Thymus (tissue), 14 donors: ENCODE measurements at places on chromosomes 6 and 20. TPM values are rescaled to one million over a fixed set of nuclear protein-coding genes. Genes with fewer than 3 reads are reported as not detected.

GRCh38 chr20:54494303-54495006 lies 19.1 kb downstream of the DOK5 start:
- no peaks in the 10 kb centered on the region for H3K36me3 ChIP-seq
- no peak for DNase-seq
- H3K4me1 ChIP-seq: no peaks in the 10 kb centered on the region
- no peaks in the 10 kb centered on the region for H3K27me3 ChIP-seq
- H3K27ac ChIP-seq: no peak overlapping the region

DNA sequence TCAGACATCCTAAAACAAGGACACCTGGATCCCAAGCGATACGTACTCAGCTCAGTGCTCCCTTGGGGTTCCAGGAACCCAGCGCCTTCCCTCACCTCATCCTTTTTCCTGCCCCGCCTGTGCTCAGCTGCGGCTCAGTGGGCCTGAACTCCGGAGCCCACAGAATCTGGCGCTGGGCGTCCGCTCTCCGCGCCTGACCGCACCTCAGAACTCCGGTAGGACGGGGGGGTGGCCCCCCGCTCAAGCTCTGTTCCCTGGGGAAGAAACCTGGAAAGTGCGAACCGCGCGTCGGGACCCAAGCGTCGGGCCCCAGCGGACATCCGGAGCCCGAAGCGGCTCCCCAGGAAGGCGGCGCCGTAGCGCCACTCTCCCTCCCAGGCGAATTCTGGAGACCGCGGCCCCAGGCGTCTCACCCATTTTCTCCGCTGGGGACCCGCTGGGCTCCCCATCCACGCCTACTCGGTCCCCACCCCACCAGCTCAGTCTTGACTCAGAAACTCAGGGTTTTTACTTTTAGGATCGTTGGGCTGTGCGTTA lies 336 bp upstream of the LY6G5C start:
- no peak for DNase-seq
- H3K4me3 ChIP-seq: peak overlapping the region; percentile 62
- H3K27me3 ChIP-seq: peaks cover 34% of the 10 kb centered on the region

Gene DEF6
- total RNA-seq: 75.7 TPM

Gene BPIFB4
- total RNA-seq: 0.05 TPM

GRCh38 chr6:118223316-118223715 lies 316.3 kb downstream of the SLC35F1 start:
- no peaks in the 10 kb centered on the region for H3K4me1 ChIP-seq
- no peak overlapping the region for H3K4me3 ChIP-seq
- H3K36me3 ChIP-seq: no peaks in the 10 kb centered on the region
- H3K27me3 ChIP-seq: no peaks in the 10 kb centered on the region
- no peak for DNase-seq
- no peak overlapping the region for H3K27ac ChIP-seq

GRCh38 chr20:19275038-19275629 lies 62.7 kb downstream of the SLC24A3 start:
- H3K27me3 ChIP-seq: no peaks in the 10 kb centered on the region
- H3K36me3 ChIP-seq: no peaks in the 10 kb centered on the region
- DNase-seq: no peak

Gene UNC5CL
- 2.7 TPM for total RNA-seq

- no peak overlapping the region for H3K4me3 ChIP-seq
- peaks cover 12% of the 10 kb centered on the region for H3K36me3 ChIP-seq
- no peak overlapping the region for H3K27ac ChIP-seq
- H3K27me3 ChIP-seq: peaks cover 2% of the 10 kb centered on the region
Observed at GRCh38 chr6:44453146-44453545, 65.6 kb downstream of the CDC5L start.

DNA sequence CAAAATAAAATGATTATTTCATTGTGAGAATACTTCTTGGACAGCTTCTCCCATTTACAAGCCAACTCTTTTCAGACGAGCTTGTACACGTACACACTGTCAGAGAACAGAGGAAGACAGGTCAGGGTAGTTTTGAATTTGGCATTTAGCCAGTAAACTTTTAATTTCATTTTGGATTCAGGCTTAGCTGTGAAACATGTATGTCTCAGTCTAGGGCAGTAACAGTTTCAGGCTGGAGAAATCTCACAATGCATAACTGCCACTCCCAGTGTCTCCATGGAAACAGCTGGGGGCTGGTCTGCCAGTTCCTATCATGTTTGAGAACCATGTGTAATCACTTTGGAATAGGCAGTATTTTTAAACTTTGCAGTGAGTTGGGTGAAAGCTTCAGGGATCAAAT lies 22.0 kb upstream of the QKI start:
- H3K4me3 ChIP-seq: no peak overlapping the region
- H3K4me1 ChIP-seq: peaks cover 6% of the 10 kb centered on the region
- H3K27me3 ChIP-seq: no peaks in the 10 kb centered on the region
- DNase-seq: peak; percentile 40
- H3K36me3 ChIP-seq: no peaks in the 10 kb centered on the region
